ENCODE measurements at places on chromosomes 5 and 9. TPM values are rescaled to one million over a fixed set of nuclear protein-coding genes. Genes with fewer than 3 reads are reported as not detected.
A peak's percentile ranks its signal among the peaks of the same experiment; 100 is the strongest.

DNA sequence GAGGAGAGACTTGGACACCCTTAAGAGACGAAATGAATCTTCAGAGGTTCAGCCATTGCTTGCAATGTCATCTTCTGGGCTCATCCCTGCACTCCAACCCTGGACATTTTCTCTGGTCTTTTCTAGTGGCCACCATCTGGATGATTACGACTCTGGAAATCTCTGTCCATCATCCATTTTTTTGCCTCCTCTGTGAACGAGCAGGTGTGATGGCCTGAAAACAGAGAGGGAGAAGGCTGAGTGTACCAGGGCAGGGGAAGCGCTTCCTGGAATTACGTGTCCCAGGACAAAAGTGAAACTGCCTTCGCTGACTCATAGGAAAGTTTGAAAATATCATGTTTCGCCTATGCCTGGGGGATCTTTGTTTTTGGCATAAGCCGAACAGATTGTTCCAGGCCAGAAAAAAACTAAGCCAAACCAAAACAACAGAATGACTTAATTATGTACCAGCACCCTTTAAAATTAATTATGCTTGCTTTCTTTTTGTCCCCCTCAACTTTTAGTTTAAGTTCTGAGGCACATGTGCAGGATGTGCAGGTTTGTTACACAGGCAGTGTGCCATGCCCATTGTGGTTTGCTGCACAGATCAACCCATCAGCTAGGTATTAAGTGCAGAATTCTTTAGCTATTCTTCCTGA lies 31.9 kb downstream of the ANKRD33B start:
- DNase-seq: no peak

DNA sequence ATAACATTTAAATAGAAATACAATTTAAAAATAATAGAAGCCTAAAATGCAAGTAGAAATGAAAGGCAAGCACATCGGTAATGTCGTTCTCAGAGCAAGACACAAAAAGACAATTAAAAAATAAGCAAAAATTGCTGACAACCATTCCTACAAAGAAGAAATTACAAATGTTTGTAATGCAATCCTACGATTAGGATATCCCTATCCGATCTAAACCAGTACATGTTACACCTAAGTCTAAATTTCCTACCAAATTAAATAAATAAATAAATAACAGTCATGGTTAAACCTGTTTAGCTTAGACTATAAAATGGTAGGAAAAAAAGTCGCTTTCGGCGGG lies 90.0 kb downstream of the ANXA2R start:
- peak; percentile 14 for DNase-seq

DNA sequence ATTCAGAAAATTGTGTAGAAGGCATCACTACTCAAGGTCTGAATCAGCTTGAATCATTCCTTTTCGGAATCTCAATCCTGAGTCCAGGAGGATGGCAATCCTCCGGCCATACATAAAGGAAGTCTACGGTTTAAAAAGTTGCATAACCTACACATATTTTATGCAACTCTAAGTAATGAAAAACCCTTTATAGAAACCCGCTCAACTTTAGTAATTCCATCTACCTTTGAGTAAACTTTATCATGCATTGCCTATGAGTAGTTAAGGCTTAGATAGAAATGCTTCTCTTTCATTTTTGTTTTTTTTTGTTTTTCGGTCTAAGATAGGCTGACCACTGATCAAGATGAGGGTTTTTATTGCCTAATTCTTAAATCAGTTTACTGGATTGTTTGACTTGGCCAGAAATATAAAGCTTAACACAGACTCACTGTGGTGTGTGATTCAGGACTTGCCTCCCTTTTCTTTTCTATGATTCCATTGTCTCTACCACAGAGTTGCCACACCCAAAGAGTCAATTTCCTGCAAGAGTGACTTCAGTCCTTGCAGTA lies 85.0 kb downstream of the LURAP1L start:
- DNase-seq: no peak

DNA sequence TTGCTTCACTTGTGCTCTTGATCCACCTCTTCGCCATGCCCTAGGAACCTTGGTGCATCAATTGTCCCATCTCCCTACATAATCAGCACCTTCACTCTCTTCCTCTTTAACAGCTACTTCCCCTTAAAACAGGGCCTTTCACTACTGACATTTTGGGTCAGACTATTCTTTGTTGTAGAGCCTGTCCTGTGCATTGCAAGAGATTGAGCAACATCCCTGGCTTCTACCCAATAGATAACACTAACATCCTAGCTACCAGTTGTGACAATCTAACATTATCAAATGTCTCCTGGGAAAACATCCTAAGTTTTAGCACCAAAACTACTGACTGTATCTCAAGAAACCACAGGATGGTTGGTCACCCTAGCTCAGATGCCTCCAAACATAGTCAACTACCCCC lies 854.3 kb upstream of the DMAC1 start:
- no peak for DNase-seq

FCN1 gene
- 0.82 TPM for total RNA-seq

PCDHB11 gene
- 13.0 TPM for total RNA-seq

Data from frontal cortex (tissue), 4 donors.